Renal cortex interstitium (tissue), 15 donors: ENCODE measurements at places on chromosomes 3 and 15.

DNA sequence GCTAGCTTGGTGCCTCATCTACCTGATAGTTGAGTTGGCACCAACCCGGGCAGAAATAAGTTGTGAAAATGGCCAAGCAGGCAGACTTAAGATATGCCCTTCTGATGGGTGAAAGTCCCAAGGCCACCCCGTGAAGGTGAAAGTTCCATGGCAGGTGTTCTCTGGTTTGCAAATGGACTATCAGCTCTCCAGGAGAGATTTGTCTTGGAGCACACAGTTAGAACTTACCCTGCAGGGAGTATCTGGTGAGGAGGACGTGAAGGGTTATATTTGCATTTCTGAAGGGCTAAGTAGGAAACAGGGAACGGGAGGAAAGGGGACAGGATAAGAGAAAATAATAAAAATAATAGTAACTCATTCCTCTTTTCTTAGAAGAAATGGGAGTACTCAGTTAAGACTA, 220.5 kb downstream of the TP63 start:
- DNase-seq = no peak

DNA sequence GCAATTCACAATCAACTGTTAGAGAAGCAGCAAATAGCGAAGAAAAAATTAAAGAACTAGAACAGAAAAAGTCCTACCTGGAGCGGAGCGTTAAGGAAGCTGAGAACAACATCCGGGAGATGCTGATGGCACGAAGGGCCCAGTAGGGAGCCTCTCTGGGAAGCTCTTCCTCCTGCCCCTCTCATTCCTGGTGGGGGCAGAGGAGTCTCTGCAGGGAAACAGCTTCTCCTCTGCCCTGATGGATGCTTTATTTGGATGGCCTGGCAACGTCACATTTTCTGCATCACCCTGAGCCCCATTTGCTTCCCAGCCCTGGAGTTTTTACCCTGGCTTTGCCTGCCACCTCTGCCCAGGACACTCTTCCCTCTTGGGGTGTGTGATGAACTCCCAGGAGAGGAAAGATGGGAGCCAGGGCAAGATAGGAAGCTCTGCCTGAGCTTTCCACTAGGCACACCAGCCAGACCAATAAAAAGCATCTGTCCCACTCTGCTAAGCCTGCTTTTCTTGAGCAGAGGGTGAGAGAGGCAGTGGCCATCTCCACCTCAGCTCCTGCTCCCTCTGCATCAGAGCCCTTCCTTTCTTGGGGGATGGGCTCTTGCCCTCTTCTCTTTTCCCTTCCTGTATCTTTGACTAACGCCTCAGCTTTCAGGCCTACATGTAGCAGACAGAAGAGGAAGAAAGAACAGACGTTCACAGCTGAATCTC, 39.4 kb downstream of the PPARG start:
- no peak for DNase-seq

- DNase-seq = no peak
Measured at GRCh38 chr15:59794229-59794886, 105.2 kb upstream of the BNIP2 start.

DNA sequence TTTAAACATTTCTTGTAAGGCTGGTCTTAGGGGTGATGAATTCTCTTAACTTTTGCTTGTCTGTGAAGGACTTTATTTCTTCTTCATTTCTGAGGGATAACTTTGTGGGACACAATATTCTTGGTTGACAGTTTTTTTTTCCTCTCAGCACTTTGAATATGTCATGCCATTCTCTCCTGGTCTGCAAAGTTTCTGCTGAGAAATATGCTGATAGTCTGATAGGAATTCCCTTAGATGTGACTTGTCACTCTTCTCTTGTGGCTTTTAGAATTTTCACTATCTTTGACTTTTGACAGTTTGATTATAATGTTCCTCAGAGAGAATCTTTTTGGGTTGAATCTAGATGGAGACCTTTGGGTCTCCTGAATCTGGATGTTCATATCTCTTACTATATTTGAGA, 23.3 kb upstream of the TF start:
- no peak for DNase-seq

GRCh38 chr3:127964816-127965215, 49.8 kb downstream of the KBTBD12 start:
- no peak for DNase-seq

DNA sequence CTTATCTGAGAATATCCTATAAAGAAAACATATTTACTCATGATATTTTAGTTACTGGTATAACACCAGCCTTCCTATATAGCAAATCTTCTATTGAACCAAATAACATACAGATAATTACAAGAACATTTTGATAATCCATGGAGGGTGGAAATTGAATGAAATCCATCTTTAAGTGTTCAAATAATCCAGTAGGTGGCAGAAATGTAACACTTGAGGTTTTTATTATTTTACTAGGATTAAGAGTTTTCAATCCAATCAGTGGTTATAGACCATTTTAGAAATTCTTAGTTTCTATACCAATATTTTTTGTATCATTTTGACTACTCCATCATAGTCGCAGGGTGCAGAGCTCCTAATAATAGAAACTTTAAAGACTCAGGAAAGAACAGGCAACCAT, 101.9 kb upstream of the KCNH8 start:
- no peak for DNase-seq

DNA sequence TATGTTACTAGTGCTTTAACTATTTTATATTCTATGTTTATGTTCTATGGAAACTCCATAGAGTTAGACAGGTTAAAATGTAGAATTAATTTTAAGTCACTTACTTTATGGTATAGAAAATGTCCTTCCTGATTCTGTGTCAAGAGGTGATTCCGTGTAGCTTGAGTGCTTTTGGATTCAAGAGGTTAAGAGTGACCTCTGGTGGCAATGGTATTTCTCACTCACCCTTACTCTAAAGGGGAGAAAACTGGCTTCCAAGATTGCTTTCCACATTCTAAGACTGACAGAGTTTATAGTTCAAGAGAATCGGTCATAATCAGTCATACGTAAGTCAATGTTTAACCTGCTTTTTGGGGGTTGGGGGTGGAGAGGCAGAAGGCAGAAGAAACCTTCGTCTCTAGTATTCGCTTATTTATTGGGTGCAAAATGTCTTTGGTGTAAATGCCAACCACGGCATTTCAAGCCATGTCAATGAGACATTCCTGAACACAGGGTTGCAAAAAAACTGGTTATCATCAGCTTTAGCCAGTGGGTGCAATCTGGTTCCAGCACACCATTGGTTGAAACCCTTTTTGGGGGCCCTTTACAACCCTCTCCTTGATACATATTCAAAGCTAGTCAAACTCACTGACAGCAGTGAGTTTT, 92.0 kb upstream of the VGLL3 start:
- DNase-seq = peak; percentile 42

DNA sequence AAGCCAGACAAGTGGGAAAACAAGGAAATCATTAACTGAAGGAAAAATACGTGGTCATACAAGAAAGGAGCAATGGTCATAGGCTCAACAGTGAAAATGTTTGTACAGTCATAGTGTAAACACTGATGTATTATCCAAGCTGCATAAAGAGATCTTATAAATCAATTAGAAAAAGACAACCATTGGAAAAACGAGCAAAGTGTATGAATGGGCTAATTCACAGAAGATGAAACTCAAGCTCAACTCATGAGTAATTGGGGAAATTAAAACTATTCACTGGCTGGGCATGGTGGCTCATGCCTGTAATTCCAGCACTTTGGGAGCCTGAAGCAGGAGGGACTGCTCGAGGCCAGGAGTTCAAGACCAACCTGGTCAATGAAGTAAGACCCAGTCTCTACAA, 6.4 kb upstream of the IGF2BP2 start:
- DNase-seq = no peak

DNA sequence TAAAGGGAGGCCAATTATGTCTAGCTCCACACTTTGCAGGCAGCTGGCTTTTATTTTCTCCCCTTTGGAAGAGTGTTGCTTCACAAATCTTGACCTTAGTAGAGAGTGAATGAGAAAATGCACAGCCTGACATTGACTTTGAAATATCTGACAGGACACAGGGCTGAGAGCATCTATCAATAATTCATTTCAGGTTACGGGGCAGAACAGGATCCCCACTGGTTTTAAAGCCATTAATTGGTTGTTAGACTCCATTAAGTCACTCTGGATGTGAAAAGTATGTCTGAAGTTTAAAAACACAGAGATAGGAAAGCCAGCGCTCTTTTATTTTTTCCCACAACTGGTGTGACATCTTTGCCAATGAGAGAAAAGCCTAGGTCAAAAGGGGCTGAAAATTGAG, 251.9 kb upstream of the TMC3 start:
- no peak for DNase-seq

DNA sequence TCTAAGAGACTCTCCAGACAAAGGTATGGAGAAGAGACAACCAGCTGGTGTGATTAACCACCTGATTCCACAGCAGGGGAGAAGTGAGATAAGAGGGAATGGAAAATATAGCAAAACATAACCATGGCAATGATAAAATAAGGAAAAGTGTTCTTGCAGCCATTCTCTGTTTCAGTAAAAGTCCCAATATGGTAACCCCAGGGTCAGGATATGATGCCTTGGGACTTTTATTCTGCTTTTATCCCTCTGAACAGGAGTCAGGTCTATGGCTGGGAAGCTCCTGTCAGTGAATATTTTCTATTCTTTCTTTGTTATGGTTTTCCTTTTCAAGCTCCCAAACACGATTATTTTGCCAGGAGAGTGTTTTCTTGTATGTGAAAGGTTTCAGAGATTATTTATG, 94.2 kb downstream of the SLC9A9 start:
- no peak for DNase-seq

- DNase-seq = no peak
Measured at GRCh38 chr3:24387000-24387399, 107.7 kb downstream of the THRB start.

GRCh38 chr3:178480795-178481194, 55.4 kb upstream of the KCNMB2 start:
- DNase-seq = no peak

DNA sequence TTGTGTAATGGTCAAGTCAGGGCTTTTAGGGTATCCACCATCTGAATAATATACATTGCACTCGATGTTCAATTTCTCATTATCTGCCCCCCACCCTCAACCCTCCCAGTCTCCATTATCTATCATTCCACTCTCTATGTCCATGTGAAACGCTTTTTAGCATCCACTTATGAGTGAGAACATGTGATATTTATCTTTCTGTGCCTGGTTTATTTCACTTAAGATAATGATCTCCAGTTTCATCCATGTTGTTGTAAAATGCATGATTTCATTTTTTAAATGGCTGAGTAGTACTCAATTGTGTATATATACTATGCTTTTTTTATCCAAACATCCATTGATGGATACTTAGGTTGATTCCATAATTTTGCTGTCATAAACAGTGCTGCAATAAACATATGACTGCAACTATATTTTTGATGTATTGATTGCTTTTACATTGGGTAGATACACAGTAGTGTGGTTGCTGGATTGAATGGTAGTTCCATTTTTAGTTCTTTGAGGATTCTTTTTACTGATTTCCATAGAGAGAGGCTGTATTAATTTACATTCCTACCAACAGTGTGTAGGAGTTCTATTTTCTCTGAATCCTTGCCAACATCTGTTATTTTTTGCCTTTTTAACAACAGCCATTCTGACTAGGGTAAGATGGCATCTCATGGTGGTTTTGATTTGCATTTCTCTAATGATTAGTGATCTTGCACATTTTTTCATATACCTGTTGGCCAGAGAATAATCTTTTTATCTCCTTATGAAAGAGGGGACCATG, 332.9 kb upstream of the TGFBR2 start:
- no peak for DNase-seq

DNA sequence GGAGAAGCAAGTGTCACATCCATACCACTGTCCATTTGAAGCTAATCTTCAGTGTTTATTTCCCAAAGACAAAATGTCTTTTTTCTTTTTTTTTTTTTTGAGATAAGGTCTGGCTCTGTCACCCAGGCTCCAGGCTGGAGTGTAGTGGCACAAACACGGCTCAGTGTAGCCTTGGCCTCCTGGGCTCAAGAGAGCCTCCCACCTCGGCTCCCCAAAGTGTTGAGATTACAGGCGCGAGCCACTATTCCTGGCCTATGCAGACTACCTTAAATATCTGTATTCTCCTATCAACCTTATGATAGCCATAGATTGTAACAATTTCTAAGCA, 27.7 kb upstream of the VPS33B start:
- DNase-seq = no peak

DNA sequence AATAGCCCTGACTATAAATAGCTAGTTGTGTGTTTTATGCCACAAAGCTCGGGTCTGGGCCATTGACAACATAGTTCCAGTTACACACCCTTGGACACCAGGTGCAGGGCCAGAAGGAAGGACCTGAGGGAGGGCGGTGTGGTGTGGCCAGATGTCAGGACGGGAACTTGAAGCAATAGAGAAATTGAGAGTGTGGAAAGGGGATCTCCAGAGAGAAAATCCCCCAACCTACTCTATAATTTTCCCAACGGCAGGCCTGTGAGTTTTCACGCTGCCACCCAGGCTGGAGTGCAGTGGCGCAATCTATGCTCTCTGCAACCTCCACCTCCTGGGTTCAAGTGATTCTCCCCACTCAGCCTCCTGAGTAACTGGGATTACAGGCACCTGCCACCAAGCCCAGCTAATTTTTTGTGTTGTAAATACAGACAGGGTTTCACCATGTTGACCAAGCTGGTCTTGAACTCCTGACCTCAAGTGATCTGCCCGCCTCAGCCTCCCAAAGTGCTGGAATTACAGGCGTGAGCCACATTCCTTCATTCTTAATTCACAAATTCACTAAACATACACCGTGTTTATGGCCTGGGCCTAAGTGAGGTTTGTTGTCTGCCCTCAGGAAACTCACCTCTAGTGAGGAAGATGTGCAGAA, 70.8 kb upstream of the KLF13 start:
- no peak for DNase-seq

- no peak for DNase-seq
Measured at GRCh38 chr3:24377218-24377993, 117.2 kb downstream of the THRB start.
